ENCODE measurements at places on chromosomes 1 and 21.

- no peak for DNase-seq
Observed at GRCh38 chr1:37739222-37739621, 25.7 kb downstream of the EPHA10 start.

- DNase-seq: peak; percentile 64
Observed at GRCh38 chr21:39715804-39716397, 29.1 kb upstream of the IGSF5 start.

DNA sequence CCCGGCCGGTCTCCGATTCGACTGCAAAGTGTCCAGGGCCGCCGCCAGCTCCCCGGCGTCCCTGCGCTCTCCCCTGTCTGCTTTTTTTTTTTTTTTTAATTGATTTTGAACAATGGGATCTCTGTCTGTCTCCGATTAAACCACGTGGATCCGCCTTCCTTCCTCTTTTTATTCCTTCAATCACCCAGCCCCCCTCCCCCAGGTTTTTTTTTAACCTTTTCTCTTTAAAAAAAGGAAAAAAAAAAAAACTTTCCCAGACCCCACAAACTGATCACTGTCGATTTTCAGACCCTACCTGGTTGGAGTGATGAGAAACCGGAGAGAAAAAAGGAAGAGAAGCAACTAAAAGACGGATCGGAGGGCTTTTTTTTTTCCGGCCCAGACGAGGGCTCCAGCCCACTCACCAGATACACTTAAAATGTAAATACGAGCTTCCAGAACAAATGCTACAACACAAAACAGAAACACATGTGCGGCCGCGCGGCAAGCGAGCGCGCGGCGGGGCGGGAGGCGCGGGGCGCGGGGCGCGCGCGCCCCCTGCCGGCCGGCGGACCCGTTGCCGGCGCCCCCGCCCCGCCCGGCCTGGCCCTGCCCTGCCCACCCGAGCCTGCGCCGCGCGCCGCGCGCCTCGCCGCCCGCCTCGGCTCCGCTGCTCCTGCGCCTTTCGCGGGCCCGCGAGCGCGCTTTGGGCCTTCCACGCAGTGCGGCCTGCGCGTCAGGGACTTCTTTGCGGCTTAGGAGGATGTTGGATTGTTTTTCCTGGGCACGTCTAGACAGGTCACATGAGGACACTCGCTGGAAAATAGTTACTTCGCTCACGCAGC lies at the start of gene RCC2:
Gene RCC2, minus strand, starts transcription at position 428 of the 824 bp plus-strand sequence. CDS start 1,163 bp downstream, outside the sequence.
- peak; percentile 81 for DNase-seq

DNA sequence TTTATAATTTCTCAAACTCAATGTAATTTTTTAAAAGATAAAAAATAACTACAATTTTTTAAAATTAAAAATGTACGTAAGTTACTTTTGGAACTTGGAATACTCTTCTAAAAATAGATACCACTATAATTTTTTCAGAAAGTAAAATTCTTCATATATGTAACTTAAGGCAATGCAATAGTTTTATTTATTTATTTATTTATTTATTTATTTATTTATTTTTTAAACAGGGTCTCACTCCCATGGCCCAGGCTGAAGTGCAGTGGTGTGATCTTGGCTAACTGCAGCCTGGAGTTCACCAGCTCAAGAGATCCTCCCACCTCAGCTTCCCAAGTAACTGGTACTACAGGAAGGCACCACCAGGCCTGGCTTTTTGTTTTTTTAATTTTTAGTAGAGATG lies 3.1 kb upstream of the KRTAP23-1 start:
- DNase-seq: no peak

GRCh38 chr1:108892356-108893140 lies 15.8 kb downstream of the GPSM2 start:
- DNase-seq: no peak

GRCh38 chr1:216057063-216057462 lies 366.2 kb downstream of the USH2A start:
- no peak for DNase-seq

GRCh38 chr1:100810360-100810759 lies 84.3 kb downstream of the EXTL2 start:
- no peak for DNase-seq

DNA sequence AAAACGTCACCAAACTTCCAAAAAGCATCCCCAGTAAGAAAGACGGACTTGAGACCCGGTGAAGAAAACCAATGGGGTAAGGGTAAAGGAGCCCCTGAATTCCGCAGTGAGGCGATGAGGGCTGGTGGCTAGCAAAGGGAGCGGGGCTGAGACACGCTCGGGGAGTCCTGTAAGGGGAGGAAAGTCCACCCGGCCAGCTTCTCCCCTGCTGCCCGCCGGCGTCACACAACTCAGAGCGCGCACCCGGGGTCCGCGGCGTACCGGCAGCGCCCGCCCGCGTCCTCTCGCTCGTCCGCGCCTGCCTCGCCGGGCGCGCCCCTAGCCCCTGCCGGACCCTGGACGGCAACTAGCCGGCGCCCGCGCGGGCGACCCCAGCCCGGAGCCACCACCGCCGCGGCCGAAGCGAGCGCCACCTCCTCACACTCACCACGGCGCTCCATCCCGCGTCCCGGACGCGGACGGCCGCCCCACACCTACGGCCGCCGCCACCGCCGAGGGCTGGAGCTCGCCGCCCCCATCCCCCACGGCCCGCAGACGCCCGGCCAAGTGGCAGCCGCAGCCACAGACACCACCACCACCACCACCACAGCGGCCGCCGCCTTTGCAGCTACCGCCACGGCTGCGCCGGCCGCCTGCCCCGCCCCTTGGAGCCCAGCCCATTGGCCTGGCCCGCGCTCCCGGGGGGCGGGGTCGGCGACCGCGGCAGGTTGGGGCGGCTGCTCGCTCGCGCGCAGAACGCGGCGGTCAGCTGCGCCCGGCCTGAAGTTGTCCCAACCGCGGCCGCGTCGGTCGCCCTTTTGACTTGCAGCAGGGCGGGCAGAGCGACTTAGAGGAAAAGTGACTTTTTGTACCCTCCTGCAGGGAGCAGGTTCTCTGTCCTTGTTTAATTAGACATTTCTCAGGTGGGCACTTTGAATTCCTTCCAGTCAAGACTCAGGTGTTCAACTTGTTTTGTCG lies 10.0 kb upstream of the ARHGAP29 start:
- peak; percentile 74 for DNase-seq

GRCh38 chr21:36250423-36251075 lies 69.4 kb upstream of the MORC3 start:
- DNase-seq: no peak

DNA sequence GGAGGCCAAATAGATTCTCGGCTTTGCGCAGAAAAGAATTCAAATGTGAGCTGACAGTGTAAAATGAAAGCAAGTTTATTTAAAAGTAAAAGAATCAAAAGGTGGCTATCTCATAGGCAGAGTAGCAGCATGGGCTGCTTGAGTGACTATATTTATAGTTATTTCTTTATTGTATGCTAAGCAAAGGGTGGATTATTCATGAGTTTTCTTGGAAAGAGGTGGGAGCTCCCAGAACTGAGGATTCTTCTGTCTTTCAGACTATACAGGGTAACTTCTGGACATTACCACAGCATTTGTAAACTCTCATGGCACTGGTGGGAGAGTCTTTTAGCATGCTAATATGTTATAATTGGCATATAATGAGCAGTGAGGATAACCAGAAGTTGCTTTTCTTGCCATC lies 659.9 kb downstream of the RWDD3 start:
- no peak for DNase-seq

- peak; percentile 17 for DNase-seq
Observed at GRCh38 chr1:10033359-10033845, 644 bp downstream of the UBE4B start.

- DNase-seq: peak; percentile 40
Observed at GRCh38 chr1:1063945-1064831, 9.9 kb downstream of the RNF223 start.

DNA sequence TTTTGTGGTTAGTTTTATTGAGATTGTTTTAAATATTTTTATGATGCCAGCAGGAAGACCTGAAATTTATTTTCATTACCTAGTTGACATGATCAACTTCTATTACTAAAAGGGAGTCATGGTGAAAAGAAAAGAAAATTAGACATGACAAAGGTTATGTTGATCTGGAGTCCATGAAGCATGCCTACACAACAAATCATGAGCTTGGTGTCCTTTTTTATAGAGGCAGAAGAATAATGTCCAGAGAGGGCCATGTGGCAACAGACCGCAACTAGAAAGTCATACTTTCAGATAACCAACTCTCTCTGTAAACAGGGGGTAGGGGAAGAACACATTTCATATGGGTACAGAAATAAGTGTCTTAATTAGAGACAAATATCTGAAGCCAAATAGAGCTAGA lies 175.5 kb upstream of the HOOK1 start:
- no peak for DNase-seq

- DNase-seq: peak; percentile 54
Observed at GRCh38 chr1:13749543-13750341, 49.8 kb downstream of the PRDM2 start.

- DNase-seq: no peak
Observed at GRCh38 chr1:240363315-240363714, 248.6 kb downstream of the GREM2 start.

DNA sequence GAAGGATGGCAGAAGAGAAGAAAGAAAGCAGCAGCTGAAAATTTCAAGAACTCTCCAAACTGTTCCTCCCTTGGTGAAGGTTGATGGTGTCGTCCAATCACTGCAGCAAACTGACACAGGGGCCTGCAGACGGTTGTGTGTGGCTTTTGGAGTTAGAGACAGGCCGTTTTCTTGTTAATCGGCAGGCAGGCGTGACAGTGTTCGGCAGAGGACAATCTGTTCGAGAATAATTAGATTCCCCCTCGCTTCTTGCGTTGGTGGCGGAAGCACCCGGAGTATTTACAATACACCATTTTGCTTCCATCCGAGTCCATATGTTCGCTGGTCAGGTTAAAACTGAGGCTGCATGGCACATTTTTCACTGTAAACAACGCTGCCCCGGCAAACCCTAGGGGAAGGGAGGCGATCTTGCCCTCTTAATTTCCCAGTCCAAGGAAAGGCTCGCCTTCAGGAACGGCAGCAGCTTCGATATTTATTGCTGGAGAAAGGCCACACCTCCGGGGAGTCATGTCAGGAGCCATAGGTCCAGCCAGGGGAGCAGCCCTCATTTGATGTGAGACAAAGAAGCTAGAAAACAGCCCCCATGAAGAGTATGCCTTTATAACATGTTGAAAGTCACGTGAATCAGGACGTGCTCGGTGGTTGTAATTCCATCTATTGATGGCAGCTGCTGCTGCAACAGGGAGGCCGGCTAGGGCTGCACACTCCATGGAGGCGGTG lies 360.1 kb downstream of the SMYD3 start:
- peak; percentile 63 for DNase-seq

DNA sequence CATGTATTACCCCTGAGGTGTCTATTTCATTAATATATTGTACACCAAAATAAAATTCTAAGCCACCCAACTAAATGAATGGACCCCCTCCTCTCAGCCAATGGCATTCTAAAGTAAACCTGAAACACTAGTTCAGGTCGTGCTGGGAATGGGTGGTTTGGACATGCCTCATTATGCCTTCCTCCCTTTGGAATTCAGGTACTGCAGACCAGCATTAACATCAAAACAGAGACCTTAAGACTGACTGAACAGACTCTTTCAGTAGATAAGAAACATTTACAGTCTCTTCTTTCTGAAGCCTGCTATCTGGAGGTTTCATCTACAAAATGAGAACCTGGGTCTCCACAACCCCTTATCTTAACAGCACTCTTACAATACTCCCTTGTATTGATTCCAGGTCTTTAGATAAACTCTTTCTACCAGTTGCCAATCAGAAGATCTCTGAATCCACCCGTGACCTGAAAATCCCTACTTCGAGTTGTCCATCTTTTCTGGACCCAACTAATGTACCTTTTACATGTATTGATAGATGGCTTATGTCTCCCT lies 93.6 kb downstream of the PKN2 start:
- no peak for DNase-seq

DNA sequence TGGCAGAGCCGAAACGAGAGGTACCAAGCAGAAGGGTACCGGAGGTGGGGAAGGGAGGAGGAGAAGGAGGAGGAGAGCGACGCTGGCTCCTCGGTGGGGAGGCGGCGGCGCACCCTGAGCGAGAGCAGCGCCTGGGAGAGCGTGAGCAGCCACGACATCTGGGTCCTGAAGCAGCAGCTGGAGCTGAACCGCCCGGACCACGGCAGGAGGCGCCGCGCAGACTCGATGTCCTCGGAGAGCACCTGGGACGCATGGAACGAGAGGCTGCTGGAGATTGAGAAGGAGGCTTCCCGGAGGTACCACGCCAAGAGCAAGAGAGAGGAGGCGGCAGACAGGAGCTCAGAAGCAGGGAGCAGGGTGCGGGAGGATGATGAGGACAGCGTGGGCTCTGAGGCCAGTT lies 32.4 kb downstream of the STYXL2 start:
- DNase-seq: no peak

DNA sequence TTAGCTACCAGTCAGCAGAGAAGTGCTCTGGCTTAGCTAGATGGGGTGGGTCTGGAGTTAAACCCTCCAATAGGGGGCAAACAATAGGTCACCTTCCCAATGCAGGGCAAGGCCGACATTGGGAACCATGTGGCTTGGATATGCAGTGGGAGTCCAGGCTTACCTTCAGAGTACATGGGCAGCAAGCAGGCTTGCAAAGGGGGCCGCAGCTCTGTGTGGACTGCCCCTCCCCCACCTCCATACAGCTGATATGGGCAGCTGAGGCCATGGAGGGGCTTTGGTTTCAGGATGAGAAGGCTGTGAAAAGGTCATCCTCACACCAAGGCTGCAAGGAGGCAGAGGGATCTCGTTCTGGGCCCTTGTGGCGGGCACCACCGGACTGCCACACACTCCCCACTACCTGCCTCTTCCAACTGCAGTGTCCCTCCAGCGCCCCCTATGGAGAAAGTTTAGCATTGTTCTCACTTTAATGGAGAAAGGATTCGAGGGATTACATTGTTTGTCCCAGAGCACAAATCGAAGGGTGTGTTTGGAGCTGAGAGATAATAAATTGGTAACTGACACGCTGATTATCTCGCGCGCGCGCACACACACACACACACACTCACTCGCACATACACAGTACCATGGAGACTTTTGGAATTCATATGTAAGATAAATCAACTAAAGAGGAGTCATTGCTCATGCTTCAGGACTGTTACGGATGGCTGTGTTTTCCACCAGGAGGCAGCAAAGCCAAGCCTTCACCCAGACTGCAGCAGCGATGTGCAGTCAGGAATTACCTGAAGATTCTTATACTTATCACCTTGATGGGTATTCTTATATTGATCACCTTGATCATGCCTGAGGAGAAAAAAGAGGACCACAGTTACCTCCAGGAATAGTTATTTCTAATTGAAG lies 7.0 kb upstream of the SMCP start:
- DNase-seq: peak; percentile 30

Measured in NCI-H345 (cell line).